ENCODE measurements at places on chromosomes 6 and 20. TPM values are rescaled to one million over a fixed set of nuclear protein-coding genes. Genes with fewer than 3 reads are reported as not detected.

DNA sequence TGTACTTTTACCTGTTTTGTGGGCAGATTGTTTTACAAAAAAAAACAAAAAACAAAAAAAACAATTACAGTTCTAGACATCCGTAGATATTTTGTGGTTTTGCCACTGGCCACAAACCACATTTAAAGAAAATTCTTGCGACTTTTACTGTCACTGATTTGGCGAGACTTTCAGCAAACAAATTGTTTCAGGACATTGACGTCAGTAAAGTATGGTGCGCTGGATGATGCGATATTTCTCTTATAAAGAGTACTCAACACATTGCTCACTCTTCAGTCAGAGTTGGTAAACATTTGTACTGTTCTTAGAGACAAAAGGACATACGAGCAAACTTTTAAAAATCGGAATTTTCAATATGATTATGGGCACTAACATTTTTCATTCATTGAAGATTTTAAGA is 229.8 kb downstream of the HAO1 start:
- DNase-seq, result no peak

DNA sequence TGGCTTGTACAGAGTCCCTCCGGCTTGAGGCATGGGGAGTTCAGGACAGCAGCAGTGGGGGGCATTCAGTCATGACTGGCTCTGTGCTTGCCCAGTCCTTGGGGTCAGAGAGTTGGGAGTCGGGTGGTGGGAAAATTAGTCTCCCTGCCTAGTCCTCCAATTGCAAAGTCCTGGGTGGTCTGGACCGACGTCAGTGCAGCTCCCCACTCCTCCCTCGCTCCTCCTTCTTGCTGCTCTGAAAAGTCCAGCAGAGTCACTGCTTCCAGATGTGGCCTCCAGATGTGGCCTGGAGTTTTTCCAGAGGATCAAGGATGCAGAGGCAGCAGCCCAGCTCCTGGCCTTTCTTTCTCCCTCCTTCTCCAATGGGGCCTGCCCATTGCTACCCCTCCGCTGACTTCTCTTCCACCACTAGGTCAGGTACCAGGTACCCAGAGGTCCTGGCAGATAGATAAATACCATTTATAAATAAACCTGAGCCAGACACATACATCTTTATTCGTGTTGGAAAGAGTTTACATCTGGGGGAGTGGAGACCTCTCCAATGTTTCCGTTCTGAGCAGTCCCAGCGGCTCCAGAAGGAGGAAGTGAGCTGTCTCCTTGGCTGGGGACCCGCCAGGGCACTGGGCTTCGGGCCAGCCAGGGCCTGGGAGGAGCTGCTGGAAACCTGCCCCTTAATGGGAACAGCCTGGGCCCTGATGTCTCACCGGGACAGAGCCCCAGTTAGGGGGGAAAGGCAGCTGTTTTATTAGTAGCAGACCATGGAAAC is 49.0 kb upstream of the RNF24 start:
- peak; percentile 62 for DNase-seq

- no peak for DNase-seq
Observed at GRCh38 chr6:141700819-141701218, 431.9 kb upstream of the GJE1 start.

DNA sequence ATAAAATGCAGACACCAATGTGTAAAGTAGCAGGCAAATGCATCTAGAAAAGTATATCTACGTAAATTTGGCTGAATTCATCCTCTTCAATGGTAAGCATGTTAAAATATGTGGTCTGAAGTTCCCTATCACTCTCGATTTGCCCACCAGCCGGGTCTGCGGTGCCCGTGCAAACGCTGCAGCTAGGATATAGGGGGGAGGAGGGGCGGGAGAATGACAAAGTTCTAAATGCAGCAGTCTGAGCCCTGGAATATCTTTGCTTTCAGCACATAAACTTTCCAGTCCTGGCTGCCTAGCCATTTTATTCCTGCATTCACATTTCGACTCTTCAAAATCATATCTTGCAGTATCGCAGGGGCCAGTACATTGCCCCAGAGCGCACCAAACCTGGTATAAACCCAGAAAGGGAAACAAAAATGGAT is 708 bp downstream of the NRN1 start:
- DNase-seq, result no peak

DNA sequence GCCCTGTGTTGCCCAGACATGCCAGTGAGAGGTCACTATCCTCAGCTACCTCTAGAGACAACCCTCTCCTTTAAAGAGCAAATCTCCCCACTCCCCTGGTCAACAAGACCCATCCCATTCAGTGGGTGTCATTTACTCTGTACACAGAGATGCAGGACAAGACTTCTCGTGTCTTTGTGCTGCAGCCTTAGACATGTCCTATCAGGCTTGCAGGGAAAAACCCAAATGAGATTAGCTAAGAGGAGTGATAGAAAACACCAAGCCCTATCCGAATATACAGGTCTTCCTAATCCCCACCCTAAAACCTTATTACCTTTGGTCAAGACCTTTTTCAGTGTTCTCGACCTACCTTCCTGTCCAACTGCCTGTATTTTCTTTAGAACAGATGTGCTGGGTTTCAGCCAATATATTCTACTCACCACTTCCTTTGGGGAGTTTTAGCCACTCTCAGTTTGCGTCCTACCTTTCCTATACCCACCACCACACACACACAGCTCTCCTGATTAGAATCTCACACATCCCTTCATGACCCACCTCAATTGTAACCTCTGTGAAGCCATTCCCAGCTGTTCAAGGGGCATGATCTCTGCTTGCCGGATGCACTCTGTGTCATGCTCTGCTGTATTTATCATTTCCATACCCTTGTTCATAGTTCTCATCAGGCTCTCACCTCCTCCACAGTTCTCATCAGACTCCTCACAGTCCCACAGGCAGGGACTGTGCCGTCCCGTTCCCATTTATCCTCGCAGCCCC is 39.7 kb downstream of the TRAM2 start:
- no peak for DNase-seq

GRCh38 chr6:84249724-84250123 is 22.3 kb upstream of the CEP162 start:
- DNase-seq, result no peak

- no peak for DNase-seq
Observed at GRCh38 chr6:68339488-68340131, 295.5 kb upstream of the ADGRB3 start.

DNA sequence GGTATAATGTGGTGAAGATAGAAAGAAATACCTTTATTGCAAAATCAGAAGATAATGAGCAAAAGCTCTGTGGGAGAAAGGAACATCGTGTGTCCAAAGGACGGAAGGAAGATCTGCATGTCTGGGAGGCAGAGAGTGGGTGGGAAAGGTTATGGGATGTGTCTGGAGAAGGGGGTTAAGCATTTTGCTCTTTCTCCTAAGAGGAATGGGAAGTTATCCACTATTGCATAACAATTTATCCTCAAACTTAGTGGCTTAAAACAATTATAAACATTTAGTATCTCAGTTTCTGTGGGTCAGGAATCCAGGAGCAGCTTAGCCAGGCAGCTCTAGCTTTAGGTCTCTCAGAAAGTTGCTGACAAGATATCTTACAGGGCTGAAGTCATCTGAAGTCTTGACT is 229.1 kb upstream of the CITED2 start:
- DNase-seq, result no peak

DNA sequence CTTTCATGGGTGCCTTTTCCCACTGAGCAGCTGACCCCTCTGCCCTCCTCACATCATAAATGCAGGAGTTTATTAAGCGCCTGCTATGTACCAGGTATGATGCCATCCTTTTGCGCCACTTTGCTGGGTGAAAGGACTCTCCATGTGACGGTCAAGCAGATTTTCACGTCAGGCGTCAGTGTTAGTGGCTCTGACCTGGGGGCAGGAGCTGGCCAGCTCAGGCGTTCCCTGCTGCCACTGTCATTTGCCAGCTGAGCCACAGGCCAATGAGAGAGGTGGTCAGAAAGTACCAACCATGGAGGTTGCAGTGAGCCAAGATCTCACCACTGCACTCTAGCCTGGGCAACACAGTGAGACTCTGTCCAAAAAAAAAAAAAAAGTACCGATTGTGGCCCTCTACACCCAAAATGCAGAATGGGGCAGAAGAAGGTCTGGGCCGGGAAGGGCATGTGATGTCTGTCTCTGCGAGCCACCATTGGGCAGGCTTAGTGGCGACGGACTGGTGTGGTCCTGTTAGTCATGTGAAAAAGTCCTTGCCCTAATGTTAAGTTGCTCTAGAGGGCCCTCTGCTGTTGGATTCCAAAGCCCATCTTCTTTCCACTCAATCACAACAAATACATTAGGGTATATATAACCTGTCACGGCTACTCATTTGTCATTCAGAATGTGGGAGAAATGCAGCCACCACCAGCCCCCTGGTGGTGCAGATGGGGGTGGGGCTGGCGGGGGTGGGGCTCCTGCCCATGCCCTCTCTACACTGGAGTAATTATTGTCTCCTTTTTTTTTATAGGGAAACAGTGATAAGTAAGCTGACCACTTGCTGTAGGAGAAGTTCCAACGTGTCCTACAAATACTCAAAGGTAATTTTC is 18.4 kb upstream of the SLC22A1 start:
- DNase-seq, result peak; percentile 40

- peak; percentile 45 for DNase-seq
Observed at GRCh38 chr6:142155895-142156757, 9.1 kb downstream of the VTA1 start.

GRCh38 chr6:73314577-73315492 is 39.2 kb downstream of the DPPA5 start:
- DNase-seq, result peak; percentile 28

GRCh38 chr6:168516944-168517741 is 76.2 kb downstream of the SMOC2 start:
- no peak for DNase-seq

- DNase-seq, result no peak
Observed at GRCh38 chr6:98579079-98579478, 255.3 kb upstream of the POU3F2 start.

GRCh38 chr20:37161830-37162549 is 17.1 kb upstream of the RPN2 start:
- no peak for DNase-seq

DNA sequence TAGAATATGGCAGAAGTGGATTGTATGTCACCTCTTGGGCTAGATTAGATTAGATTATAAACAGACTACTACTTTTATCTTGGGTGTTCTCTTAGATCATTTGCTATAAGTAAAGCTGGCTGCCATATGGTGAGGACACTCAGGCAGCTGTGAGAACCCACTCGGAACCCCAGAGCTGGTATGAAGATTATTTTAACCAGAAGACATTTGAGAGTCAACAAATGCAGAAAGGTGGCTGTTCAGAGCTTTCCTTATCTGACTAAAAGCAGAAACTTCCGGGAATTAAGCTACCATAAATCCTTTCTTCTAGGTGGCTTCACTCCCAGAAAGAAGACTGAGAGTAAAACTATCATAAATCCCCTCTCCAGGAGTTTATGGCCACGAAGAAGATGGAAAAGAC is 91.9 kb downstream of the RNGTT start:
- DNase-seq, result peak; percentile 11

DNA sequence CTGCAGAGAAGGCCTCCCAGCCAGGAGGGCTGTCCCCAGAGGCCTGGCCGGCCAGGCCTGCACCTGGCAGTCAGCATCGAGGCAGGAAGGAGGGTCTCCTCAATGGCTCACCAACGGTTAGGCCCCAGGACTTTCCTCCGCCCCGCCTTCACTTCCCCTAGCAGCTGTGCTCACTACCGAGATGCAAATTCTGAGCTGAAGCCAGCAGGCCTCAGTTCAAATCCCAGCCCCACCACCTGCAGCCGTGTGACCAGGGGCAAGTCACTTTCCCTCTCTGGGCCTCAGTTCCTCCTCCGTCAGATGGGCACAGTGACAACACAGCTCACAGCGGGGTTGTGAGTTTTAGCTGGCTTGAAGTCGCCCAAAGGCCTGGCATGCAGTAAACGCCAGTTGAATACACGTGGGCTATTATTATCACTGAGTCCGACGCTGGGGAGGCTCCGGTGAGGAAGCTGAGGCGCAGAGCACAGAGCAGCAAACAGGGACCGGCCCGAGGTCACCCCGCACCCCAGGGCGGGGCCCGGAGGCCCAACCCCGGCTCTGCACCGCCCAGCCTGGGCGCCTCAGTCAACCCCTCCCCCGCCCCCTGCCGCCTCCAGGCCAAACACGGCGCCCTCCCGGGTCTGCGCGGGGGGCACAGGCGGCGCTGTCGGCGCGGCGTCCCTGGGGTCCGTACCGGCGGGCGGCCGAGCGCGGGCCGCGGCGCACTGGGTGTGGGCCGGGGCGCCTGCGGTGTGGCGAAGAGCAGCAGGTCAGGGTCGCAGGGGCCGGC is 671 bp downstream of the E2F1 start:
- DNase-seq, result peak; percentile 82

GRCh38 chr20:58312836-58313235 is 3.3 kb downstream of the RAB22A start:
- DNase-seq, result no peak

- DNase-seq, result no peak
Observed at GRCh38 chr6:45643126-45643525, 265.4 kb upstream of the SUPT3H start.

Gene CLDN20
- polyA plus RNA-seq, result 0.97 TPM

Gene METTL24
- polyA plus RNA-seq, result 1.1 TPM

Gene PGK2
- not detected for polyA plus RNA-seq

Gene KCNQ5
- not detected for polyA plus RNA-seq

Gene MUC21
- polyA plus RNA-seq, result 0.22 TPM

Gene FOXA2
- 0.54 TPM for polyA plus RNA-seq

Gene SHLD1
- polyA plus RNA-seq, result 12.3 TPM

Gene BPIFB1
- polyA plus RNA-seq, result not detected

Gene OR12D3
- not detected for polyA plus RNA-seq
